Mesothelial cell of epicardium (in vitro differentiated cells): ENCODE measurements at places on chromosomes 4 and X.

DNA sequence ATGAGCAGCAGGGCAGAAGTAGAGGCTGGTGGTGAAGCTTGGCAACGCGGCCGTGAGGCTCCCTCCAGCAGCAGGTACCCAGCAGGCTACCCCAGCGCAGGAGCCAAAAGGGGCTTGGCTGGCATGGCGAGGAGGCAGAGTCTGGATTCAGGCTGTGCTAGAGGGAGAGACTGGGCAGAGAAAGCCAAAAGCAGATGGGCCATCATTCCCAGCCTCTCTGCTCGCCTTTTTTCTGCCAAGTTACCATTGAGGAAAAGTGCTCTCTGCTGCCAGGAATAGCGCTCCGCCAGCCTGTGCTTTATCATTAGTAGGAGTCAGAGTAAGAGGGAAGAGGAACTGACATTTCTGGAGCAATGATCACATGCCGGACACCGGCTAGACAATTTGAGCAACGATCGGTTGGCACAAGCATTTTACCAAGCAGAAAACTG, 28.7 kb upstream of the MAP3K15 start:
- H3K36me3 ChIP-seq, result peaks cover 7% of the 10 kb centered on the region
- no peaks in the 10 kb centered on the region for H3K4me1 ChIP-seq
- H3K4me3 ChIP-seq, result no peak overlapping the region
- no peaks in the 10 kb centered on the region for H3K27me3 ChIP-seq
- no peak for DNase-seq
- H3K27ac ChIP-seq, result no peak overlapping the region

- no peaks in the 10 kb centered on the region for H3K27me3 ChIP-seq
- H3K27ac ChIP-seq, result no peak overlapping the region
- no peak for DNase-seq
- H3K4me3 ChIP-seq, result no peak overlapping the region
- H3K36me3 ChIP-seq, result peaks cover 22% of the 10 kb centered on the region
- peaks cover 4% of the 10 kb centered on the region for H3K4me1 ChIP-seq
Observed at GRCh38 chrX:314781-315595, 3.6 kb downstream of the GTPBP6 start.

DNA sequence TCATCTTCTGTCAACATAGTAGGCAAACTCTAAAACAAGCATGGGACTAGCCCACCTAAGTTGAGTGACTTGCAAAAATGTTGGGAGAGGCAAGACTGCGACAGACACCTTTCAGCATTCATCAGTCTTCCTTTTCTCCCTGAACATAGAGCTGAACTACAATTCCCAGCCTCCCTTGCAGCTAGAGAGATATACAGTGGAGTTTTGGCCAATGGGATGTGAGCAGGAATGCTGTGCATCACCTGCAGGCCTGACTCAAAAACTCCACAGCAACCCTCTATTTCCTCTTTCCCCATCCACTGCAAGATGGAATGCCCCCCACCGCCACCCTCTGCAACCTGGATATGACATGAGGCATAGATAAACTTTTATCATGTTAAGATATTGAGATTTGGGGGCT, 66.5 kb downstream of the PDHA1 start:
- H3K36me3 ChIP-seq, result no peaks in the 10 kb centered on the region
- no peak overlapping the region for H3K27ac ChIP-seq
- no peak overlapping the region for H3K4me3 ChIP-seq
- DNase-seq, result no peak
- H3K4me1 ChIP-seq, result no peaks in the 10 kb centered on the region
- no peaks in the 10 kb centered on the region for H3K27me3 ChIP-seq

DNA sequence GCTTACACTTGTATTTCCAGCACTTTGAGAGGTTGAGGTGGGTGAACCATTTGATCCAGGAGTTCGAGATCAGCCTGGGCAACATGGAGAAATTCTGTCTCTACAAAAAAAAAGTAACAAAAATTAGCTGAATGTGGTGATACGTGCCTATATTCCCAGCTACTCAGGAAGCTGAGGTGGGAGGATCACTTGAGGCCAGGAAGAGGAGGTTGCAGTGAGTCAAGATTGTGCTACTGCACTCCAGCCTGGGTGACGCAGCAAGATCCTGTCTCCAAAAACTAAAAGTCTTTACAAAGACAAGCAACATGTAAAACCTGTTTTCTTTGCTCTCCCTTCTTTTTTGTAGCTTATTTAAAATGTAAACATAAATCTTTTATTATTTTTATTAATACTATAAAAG, 1156.1 kb downstream of the FAT4 start:
- no peaks in the 10 kb centered on the region for H3K4me1 ChIP-seq
- no peak overlapping the region for H3K27ac ChIP-seq
- no peaks in the 10 kb centered on the region for H3K36me3 ChIP-seq
- H3K4me3 ChIP-seq, result no peak overlapping the region

DNA sequence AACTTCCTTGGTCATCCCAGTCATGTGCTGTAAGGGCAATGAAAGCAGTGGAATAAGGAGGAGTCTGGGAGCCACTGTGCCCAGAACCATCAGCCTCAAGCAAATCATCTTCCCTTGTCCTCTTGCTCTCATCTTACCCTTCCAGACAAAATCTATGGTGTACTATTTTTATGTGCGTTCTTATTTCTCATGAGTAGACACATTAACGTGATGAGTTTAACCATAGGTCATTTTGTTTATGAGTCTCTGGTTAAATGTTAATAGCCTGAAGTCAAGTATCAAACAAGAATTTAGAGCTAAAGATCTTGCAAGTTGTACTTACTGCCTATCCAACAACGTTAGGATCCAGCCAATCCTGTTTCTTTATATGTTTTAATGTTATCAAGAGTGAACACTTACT, 495.3 kb downstream of the SPRY1 start:
- no peak overlapping the region for H3K4me3 ChIP-seq
- no peaks in the 10 kb centered on the region for H3K36me3 ChIP-seq
- H3K27me3 ChIP-seq, result no peaks in the 10 kb centered on the region
- H3K4me1 ChIP-seq, result peaks cover 44% of the 10 kb centered on the region

DNA sequence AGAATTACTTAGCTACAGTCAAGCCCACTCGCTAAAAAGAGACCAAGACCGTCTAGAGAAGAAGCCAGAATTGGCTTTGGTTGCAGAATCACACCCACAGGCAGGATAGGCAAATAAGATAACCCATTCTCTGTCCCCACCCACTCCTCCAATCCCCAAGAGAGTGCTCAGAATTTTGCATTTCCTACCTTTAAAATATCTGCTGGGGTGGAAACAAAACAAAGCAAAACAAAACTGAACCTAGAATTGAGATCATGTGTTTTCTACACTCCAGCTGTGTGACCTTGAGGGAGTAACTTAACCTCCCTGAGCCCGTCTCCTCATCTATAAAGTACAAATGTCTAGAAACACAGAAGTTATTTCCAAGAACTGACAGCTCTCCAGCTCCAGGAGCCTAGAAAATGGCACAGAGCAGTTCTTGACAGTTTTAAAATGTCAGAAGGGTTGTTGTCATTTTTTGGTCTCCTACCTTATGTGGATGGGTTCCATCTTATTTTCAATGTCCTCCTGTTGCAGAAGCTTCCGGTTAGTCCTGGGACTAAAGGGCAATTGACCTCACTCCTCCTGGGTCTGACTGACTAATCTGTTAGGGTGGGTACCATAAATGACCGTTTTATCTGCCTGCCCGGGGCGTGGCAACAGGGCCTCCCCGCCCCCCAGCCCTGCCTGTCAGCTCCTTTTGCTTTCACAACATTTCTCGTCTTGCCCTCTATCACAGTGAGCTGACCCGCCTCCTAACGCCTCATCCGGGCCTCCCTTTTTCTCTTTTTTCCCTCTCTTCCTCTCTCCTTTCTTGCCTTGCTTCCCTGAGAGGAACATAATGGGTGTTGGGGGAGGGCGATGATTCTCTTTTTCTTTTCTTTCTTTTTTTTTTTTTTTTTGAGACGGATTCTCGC, 114.0 kb downstream of the RBM47 start:
- peak overlapping the region; percentile 53 for H3K4me3 ChIP-seq
- no peak for DNase-seq
- H3K27ac ChIP-seq, result peak overlapping the region; percentile 98

DNA sequence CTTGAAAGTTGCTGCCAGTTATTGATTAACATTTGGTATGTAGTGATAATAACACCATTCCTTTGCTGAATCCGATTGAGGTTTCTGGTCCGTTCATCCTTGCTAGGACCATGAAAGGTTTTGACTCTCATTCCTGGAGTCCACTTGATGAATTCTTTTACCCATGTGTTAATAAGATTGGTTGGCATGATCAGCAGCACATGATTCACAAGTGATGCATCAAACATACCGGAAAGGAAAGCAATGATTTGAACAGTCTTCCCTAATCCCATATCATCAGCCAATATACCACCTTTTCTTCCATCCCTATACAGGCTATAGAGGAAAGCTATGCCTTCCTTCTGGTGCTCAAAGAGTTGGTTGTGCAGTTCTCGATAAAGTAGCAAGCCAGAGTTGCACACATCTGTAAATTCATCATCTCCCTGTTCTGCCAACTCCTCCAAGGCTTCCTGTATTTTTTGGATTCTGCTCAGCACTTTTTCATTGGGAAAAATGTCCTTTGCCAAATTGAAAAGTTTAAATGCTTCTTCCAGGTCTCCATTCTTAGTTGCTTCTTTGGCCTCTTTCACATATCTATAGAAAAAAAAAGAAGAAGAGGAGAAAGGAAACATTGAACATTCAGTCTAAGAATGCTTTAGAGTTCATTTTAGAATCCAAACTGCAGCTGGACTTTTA, 26.7 kb downstream of the PIN4 start:
- no peaks in the 10 kb centered on the region for H3K4me1 ChIP-seq
- H3K27me3 ChIP-seq, result no peaks in the 10 kb centered on the region
- peaks cover 33% of the 10 kb centered on the region for H3K36me3 ChIP-seq
- no peak overlapping the region for H3K4me3 ChIP-seq
- DNase-seq, result no peak
- no peak overlapping the region for H3K27ac ChIP-seq

DNA sequence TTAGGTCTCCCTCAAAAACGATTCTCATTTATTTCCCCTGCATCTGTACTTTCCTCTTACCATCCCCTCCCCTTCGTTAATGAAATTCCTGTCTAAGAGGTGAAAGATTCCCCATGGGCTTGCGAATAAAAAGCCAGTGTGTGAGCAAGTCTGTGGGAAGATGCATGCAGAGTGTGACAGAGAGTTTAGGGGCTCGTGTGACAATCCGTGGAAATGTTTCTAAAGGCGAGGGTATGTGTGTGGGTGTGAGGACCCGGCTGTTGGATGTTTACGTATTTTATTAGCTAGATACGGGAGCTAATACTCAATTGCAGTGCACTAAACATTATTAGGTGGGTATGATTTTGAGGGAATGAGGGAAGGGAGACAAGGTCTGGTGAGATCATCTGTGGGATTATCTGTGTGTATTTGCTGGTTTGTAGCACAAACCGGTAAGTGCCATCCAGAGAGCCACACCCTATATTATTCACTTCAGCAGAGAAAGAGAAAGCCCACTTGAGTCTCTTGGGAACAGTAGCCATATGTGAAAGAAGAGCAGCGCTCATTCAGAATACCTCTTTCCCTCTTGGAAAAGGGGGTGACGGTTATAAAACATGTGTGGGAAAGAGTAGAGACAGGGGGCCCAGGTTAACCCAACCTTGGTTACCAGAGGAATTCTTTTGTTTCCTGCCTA, 893 bp upstream of the HOPX start:
- peaks cover 19% of the 10 kb centered on the region for H3K27me3 ChIP-seq
- DNase-seq, result no peak

DNA sequence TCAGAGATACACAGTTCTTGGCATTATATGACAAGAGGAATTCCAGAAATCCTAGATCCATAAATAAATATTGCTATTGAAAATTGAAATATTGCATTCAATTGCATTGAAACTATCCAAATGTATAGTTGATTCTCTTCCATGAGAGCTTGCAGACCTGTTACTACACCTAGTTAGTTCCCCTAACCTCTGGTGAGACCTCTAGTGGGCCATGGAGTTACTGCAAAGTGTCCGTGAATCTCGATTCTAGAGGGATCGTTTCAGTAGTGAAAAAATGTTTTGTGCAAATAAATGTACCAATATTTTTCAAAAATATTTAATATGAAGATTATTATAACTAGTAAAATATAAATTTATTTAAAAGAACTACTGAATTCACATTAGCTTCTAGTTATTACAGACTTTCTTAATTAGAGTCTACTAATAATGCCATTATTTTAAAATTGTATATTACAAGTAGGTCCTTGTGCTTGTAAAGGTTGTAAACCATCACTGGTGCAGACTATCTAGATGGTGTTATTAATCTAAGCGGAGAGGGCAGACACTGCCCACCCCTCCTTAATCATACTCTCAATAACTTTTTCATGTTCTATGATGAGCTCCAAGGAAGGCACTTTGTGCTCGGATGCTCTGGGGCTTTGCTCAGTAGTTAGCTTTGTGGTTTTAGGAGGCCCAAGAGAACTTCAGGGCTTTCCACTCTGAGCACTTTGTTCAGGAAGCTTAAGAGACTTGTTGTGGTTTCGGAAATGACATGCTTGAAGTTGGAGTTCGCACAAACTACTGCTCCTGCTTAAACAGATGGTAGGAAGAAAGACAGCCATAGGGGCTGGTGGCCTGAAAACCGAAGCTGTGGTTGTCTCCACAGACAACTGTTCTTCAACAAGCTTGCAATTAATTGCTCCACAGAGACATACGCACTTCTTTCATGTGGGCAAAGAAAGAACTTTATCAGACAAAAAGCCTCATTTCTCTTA, 42.8 kb downstream of the IL21 start:
- no peaks in the 10 kb centered on the region for H3K27me3 ChIP-seq
- DNase-seq, result no peak
- no peaks in the 10 kb centered on the region for H3K4me1 ChIP-seq

DNA sequence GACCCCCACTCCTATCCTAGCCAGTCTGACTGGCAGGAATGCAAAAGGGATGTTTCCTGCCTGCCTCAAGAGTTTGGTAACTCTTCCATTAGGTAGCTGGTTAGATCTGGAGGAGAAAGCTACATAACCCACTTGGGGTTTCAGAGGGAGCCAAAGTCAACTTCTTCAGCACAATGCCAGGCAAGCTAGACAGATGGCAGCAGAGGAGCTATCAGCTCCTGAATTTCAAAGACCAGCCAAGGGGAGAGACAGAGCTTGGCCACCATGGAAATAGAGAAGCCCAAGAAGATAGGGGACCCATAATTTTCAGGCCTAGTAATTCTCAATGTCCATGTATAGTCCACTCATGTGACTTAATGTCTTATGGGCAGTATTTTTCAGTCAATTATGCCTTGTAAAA, 56.4 kb downstream of the PGRMC1 start:
- no peak overlapping the region for H3K4me3 ChIP-seq
- no peak overlapping the region for H3K27ac ChIP-seq
- H3K27me3 ChIP-seq, result no peaks in the 10 kb centered on the region
- H3K4me1 ChIP-seq, result peaks cover 5% of the 10 kb centered on the region

- DNase-seq, result no peak
- H3K4me1 ChIP-seq, result peaks cover 7% of the 10 kb centered on the region
- no peaks in the 10 kb centered on the region for H3K27me3 ChIP-seq
- H3K36me3 ChIP-seq, result no peaks in the 10 kb centered on the region
- H3K4me3 ChIP-seq, result no peak overlapping the region
- no peak overlapping the region for H3K27ac ChIP-seq
Observed at GRCh38 chr4:99722725-99723124, 65.1 kb upstream of the C4orf54 start.

DNA sequence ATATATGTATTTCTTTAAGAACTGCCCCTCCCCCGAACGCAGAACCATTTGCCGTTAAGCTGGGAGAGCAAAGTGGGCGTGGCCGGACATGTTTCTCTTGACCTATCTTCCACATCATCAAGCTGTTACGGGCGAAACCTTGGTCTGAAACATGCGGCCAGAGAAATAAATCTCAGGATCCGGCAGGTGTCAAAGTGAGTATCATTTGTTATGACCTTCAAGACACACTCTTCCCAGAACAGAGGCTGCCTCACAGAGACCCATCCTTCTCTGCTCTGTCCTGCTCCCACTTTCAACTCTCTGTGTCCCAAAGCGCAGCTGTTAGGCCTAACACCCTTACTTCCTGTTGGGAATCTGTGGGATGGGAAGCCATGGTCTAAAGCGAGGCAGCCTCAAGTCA, at the start of gene MAGEB18:
MAGEB18 (plus strand) TSS at position 70 of the 400 bp plus-strand sequence. CDS start 643 bp downstream, outside the sequence.
- no peak for DNase-seq
- H3K4me3 ChIP-seq, result no peak within 1 kb of the TSS
- no peaks in the 10 kb centered on the region for H3K27me3 ChIP-seq
- no peak within 1 kb of the TSS for H3K27ac ChIP-seq
- H3K4me1 ChIP-seq, result no peaks in the 10 kb centered on the region
